ENCODE measurements at places on chromosomes 11 and 22. TPM values are rescaled to one million over a fixed set of nuclear protein-coding genes. Genes with fewer than 3 reads are reported as not detected.

CABP2 gene
- not detected for total RNA-seq

CSKMT gene
- total RNA-seq, result 3.7 TPM

C1QTNF4 gene
- 0.48 TPM for total RNA-seq

POU2AF3 gene
- total RNA-seq, result 1.0 TPM

- DNase-seq, result no peak
These were observed 315.8 kb upstream of the LRRC4C start for GRCh38 chr11:41775296-41775695.

DNA sequence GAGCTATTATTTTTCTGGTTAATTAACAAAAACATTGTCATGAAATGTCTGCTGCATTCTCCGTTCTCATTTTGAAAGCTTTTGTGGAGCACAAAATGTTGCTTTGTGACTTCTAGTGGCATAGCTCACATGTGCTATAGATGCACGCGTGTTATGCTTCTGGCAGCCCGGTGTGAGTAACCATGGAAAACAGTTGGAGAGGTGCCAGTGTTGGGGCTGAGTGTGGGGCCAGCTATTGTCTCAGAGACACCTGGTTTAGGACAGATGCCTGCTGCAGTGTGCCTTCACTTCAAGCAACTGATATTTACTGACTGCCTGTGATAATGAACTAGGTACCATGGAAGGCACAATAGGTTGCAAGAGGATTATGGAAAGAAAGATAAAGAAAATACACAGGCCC lies 760.6 kb downstream of the NTM start:
- no peak for DNase-seq

GRCh38 chr22:34072585-34072984 lies 152.3 kb upstream of the LARGE1 start:
- no peak for DNase-seq

DNA sequence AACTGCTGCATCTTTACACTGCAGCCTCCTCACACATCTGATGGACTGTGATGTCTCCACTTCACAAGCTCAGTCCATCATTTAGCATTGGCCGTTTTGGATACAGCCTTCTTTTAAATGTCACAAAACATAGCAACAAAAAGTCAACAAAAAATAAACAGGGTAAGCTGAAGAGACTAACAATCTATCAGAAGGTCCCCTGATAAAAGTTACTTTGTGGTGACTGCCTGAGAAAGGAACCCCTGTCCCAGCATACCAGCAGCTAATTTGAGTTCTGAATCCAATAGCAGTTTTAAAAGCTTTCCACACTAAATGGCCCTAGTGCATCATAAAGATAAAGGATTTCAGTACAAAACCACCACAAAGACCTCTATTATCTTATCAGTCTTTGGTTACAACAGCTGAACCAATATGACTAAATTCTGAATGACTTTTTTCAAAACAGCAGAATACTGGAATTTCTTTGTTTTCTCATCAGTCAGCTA lies 162.4 kb downstream of the SOX6 start:
- DNase-seq, result no peak

DNA sequence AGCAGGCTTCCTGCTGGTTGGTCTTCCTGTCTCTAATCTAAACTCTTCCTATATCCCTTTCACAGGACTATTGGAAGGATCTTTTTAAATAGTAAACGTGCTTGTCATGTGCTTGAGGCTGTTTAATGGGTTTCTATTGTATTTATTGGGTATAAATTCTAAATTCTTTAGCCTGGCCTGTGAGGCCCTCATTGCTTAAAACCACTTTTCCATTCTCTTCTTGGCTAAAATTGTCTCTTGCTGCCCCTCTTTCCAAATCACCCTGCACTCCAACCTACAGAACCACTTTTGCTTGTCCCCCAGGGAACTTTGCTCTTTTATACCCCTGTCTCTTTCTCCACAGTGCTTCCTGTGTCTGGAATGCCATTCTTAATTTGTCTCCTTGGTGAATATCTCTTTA lies 46.4 kb upstream of the MUC15 start:
- no peak for DNase-seq
